ENCODE measurements at places on chromosomes 16 and 17.

GRCh38 chr16:66899945-66900710 is 18.6 kb downstream of the CDH16 start:
- no peak for DNase-seq

- DNase-seq: no peak
Observed at GRCh38 chr17:9529033-9529700, 46.5 kb downstream of the STX8 start.

- no peak for DNase-seq
Observed at GRCh38 chr17:12104831-12105230, 84.2 kb downstream of the MAP2K4 start.

GRCh38 chr17:38659415-38659814 is 15.3 kb downstream of the EPOP start:
- DNase-seq: no peak

DNA sequence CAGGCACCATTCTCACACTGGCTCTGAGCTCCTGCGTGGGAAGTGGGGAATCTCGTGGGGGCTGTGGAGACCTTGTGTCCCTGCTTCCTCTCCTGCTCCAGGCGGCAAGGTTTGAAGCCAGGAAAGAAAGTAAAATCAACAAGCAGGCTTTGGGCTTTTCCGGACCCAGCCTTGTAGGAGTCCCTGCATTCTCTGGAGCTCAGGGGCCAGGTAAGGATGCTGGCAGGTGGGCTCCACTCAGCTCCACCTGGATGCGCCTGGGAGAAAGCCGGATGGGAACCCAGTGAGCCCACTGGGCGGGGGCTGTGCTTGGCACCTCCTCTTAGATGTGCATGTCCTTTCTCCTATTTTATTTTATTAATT is 362.5 kb downstream of the SEC14L1 start:
- DNase-seq: no peak

GRCh38 chr16:57126411-57126810 is 34.0 kb downstream of the CPNE2 start:
- no peak for DNase-seq

DNA sequence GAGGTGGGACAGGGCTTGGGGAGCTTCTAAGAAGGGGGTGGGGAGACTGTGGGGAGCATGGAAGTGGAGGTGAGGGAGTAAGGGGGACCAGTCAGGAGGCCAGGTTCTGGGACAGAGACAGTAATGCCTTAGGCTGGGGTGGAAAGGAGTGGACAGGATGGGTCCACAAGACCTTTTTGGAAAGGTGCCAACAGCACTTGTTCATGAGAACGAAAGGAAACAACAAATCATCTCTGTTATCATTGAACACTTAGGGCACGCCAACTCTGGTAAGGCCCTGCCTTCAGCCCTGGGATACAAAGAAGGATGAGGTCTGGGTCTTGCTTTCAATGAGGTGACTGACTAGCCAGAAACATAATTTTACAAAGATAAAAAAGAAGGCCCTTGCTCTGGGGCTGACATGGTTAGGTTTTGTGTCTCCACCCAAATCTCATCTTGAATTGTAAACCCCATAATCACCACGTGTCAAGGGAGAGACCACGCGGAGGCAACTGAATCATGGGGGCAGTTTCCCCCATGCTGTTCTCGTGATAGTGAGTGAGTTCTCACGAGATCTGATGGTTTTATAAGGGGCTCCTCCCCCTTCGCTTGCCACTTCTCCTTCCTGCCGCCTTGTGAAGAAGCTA is 113.8 kb downstream of the SLC39A11 start:
- no peak for DNase-seq

All from T-helper 1 cell (primary cell).